ENCODE measurements at places on chromosomes 3 and 15.

DNA sequence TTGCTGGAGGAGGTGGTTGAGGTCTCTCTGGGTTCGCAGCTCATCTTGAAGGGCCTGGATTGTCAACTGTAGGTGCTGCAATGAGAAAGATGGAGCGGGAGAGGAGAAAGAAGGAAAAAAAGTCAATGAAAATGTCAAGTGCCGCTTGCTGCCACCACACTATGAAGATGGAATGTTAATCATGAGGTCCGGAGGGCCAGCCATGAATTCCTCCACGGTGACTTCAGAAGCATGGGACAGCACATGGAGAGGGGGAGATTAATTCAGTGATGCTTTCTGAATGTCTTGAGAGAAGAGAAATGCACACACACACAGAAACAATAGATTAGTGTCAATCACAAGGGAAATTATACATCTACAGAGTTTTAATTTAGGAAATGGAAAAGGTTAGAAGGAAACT, 171.9 kb downstream of the ERC2 start:
- DNase-seq: no peak

GRCh38 chr3:114539525-114539924, 245.7 kb downstream of the TIGIT start:
- DNase-seq: no peak

DNA sequence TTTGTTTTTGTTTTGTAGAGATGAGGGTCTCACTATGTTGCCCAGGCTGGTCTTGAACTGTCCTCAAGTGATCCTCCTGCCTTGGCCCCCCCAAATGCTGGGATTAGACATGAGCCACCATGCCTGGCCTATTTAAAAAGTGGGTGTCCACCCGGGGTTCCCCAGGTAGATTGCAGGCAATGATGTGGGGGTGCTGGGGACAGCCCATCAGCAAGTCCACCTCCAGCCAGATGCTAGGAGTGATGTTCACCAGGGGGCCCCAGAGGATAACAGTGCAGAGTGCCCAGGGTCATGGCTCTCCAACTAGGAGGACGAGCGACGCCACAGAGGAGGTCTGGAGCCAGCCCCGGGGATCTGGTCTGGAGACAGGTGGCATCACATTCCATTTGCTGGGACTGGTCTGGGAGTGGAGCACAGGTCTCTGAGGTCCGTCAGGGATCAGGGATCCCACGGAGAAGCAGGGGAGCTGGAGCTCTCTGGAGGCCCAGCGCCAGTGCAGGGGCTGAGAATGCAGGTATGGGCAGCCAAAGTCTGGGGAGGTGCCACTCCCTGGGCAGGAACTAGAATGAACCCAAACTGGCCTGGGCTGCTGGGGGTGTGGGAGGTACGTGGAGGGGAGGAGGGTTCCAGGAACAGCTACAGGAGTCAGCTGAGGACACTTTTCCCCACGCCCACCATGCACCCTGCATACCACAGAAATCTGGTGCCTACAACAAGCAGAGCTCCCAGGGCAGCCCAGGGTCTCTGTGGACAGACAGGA, 51.2 kb upstream of the PCSK6 start:
- no peak for DNase-seq

- DNase-seq: no peak
Measured at GRCh38 chr15:63972801-63973200, 73.5 kb downstream of the DAPK2 start.

- no peak for DNase-seq
Measured at GRCh38 chr15:77656294-77656693, 23.6 kb upstream of the LINGO1 start.

- DNase-seq: no peak
Measured at GRCh38 chr15:88440021-88440420, 27.2 kb downstream of the MRPL46 start.

- no peak for DNase-seq
Measured at GRCh38 chr3:49132437-49133225, at the start of gene LAMB2. Gene LAMB2, minus strand, starts transcription at chr3:49133050. Its CDS starts 183 bp downstream, at chr3:49132867.

DNA sequence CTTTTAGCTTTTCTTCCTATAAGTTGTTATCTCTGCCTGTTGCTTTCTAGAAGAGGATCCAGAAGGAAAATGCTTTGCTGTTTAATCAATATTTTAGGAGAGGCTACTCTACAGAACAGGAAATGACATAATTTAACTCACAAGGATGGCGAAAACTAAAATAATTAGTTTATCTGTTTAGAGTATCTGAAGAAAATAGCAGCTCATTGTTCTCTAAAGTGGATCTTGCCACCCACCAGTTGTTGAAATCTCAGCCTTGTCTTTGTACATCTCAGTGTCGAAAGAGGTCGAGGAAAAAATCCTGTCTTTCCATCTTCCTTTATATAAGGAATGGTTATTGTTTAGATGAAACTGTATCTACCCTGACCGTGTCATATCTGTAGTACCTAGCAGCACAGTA, 126.6 kb downstream of the ZNF609 start:
- DNase-seq: no peak

DNA sequence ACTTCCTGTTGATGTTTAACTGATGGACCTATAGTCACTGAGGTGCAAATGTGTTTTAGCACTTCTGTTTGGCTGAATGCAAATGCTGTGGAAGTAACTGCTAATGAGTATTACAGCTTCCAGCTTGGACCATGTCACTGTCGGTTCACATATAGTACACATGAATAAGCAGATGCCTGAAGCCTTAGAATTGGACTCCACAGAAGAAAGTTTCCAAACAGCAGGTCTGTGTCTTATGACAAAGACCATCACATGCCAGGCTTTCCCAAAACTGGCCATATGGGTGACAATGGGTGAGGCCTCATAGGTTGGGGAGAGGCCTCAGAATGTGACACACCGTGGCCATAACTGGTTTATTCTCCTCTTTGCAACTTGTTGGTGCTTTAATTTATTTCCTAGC, 241.8 kb downstream of the WNT5A start:
- no peak for DNase-seq

- DNase-seq: no peak
Measured at GRCh38 chr15:59203008-59203407, 3.6 kb upstream of the LDHAL6B start.

- no peak for DNase-seq
Measured at GRCh38 chr3:167814441-167814951, 79.0 kb downstream of the SERPINI1 start.

DNA sequence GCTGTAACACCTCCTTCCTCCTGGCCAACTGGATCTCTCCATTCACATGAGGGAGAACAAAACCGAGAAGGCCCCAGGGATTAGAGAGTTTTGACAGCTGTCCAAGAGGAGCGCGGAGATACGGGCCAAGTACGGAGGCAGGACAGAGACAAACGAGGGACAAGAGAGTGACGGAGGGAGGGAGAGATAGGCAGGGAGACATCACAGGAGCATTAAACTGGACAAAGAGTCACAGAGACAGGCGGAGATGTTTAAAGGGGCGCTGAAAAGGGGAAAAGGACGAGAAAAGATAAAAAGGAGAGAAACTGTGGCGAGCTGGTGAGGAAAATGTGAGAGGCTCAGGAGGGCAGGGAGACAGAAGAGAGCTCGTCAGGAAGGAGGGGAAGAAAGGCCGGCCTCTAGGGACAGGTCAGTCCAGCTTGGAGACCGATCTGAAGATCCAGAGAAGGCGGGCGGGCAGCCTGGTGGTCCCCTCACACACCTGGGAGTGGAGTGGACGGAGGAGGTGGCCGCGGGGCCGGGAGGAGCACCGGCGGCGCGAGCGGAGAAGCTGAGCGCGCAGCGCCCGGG, 40.5 kb upstream of the ROPN1 start:
- DNase-seq: no peak

DNA sequence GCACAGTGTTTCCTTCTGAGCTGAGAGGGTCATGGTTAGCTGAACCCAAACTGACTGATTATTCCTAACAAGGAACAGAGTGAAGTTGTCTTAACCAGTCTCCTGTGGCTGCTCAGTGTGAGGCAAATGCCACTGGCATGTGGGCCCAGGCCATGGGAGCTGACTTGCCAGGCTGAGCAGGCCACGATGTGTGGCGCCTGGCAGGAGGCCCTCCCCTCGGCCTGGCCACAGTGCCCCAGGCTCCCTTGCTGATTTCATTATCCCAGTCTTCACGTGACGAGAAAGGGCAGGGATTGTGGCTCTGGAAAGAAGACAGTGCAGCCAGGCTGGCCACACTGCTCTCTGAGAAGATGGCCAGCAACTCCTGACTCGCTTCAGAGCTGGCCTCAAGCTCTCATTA, 58.8 kb downstream of the SLCO2A1 start:
- no peak for DNase-seq

- DNase-seq: no peak
Measured at GRCh38 chr3:39474126-39474515, 6.6 kb downstream of the MOBP start.

GRCh38 chr3:195139876-195140240, 131.1 kb downstream of the XXYLT1 start:
- DNase-seq: no peak
